ENCODE measurements at places on chromosomes 6 and 20.

- peak; percentile 25 for DNase-seq
Observed at GRCh38 chr6:132020138-132020581, 69.0 kb upstream of the CCN2 start.

DNA sequence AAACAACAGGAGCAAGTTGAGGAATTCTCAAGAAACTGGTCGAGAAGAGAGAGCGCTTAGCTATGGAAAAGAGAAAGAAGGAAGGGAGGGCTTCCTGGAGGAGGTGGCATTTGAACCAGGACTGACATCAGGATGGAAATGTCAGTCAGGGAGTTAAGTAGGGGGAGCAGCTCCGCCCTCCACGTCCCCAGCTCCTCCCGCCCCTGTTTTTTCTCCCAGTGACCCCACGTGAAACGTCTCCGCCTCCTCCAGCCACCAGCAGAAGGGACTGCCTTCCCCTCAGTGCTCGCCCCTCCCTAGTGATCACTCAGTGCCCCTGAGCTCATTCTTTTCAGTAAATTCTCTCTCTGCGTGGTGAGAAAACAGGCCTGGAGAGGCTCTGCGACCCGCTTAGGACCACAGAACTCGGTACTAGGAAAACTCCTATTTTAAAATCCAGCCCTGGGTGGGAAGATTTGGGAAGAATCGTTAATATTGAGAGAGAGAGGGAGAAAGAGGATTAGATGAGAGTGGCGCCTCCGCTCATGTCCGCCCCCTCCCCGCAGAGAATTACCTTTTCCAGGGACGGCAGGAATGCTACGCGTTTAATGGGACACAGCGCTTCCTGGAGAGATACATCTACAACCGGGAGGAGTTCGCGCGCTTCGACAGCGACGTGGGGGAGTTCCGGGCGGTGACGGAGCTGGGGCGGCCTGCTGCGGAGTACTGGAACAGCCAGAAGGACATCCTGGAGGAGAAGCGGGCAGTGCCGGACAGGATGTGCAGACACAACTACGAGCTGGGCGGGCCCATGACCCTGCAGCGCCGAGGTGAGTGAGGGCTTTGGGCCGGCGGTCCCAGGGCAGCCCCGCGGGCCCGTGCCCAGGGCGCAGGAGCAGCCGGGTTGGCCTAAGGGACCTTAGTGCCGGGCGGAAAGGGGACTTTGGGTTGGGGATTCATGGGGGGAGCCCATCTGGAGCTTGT lies 4.6 kb downstream of the HLA-DPB1 start:
- DNase-seq, result peak; percentile 35

DNA sequence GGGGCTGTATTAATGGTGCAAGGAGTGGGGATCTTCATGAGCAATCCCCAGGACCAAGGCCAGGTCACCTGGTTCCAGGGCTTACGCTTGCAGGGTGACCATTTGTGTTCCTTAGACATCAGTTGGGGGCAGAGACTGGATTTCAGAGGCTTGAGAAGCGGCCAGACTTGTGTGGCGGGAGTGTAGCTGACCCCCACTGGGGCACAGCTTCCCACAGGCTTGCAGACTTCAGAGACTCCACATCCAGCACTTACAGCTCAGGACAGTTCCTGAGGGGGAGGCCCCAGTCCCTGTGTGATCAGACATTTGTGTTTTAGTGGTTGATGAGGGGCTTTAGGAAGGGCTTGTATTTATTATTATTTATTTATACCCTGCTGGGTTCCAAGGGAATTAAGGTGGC lies 15.3 kb downstream of the TJAP1 start:
- DNase-seq, result no peak

DNA sequence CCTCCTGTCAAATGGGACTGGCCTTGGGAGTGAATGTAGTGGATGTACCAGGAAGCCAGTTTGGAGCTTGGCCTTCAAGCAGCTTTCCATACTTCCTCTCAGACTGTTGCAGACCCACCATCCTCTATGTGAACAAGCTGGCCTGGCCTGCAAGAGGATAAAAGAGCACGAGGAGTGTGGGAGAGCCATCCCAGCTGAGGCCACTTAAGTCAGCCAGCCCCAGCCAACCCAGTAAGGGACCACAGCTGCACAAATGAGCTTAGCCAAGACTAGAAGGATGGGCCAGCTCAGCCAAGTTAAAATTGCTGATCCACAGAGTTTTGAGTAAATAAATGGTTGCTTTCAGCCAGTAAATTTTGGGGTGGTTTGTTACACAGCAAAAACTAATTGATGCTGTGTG lies 156.9 kb upstream of the SOX4 start:
- no peak for DNase-seq

GRCh38 chr6:42514745-42515144 lies 49.1 kb upstream of the UBR2 start:
- DNase-seq, result no peak

DNA sequence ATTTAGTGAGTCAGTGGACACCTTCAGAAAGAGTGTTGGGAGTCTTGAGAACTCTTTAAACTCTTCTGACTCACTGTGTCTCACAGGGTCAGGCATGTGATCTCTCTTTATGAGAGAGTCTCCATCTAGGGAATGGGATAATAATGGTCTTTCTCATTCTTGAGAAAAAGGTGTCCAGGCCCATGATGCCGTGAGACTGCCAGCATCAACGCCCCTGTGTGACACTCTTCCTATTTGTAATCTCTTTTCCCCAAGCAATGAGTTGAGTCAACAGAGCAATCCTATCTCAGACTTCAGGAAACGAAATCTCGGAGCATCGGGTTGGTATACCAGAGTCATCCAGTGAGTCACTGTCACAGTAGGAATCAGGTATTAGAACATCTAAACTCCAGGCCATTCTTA lies 82.3 kb upstream of the BMP2 start:
- DNase-seq, result no peak

DNA sequence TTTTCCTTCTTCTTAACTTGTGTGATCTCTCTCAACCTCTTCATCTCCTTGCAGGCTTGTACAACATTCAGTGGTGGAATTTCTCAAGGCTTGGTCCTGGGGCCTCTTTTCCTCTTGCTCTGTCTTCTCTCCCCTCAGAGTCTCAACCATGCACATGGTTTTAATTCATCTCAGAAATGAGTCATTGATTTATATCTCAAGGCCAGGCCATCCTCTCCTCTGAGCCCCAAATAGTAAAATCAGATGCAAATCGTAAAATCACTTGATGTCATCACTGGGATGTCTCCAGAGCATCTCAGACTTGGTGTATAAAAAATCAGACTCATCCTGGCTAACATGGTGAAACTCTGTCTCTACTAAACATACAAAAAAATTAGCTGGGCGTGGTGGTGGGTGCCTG lies 85.0 kb downstream of the FNDC1 start:
- no peak for DNase-seq

DNA sequence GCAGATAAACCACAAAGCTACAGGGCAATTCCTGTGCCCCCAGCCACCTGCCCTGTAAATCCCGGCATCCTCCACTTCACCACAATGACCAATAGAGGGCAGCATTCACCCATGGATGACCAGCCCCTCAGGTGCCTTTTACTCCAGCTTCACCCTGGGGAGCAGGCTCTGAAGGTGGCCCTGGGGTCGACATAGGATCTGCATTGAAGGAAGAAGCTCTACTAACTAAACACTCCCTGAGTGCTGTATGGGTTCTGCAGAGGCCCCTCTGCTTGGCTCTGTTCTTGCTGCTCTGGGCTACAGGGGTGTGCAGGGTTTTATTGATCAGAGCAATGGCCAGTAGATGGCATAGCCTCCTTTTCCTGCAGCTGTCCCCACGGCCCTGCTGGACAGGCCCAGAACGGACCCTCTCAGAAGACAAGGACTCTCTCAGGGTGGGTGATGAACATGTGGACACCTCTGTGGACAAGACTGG lies 20.3 kb downstream of the CST4 start:
- DNase-seq, result no peak

GRCh38 chr20:19926591-19926990 lies 90.6 kb upstream of the NAA20 start:
- DNase-seq, result no peak

DNA sequence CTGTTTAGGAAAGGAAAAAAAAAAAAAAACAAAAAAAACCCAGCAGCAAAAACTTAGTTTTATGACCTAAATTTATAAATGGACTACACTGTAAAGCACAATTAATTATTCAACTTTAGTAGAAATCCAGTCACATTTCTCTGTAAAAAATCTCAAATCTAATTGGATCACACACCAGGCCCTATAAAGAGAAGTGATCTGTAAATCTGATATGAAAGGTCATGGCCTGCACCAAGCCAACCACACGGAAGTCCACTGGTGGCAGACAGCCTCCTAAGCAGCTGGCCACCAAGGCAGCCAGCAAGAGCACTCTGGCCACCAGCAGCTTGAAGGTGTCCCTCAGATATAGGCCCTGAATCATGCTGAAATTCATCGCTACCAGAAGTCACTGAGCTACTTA lies 131.6 kb downstream of the HFE start:
- no peak for DNase-seq

- peak; percentile 38 for DNase-seq
Observed at GRCh38 chr6:134176264-134176975, 124.0 kb upstream of the SLC2A12 start.

GRCh38 chr20:60171738-60172137 lies 213.5 kb downstream of the CDH26 start:
- DNase-seq, result no peak

DNA sequence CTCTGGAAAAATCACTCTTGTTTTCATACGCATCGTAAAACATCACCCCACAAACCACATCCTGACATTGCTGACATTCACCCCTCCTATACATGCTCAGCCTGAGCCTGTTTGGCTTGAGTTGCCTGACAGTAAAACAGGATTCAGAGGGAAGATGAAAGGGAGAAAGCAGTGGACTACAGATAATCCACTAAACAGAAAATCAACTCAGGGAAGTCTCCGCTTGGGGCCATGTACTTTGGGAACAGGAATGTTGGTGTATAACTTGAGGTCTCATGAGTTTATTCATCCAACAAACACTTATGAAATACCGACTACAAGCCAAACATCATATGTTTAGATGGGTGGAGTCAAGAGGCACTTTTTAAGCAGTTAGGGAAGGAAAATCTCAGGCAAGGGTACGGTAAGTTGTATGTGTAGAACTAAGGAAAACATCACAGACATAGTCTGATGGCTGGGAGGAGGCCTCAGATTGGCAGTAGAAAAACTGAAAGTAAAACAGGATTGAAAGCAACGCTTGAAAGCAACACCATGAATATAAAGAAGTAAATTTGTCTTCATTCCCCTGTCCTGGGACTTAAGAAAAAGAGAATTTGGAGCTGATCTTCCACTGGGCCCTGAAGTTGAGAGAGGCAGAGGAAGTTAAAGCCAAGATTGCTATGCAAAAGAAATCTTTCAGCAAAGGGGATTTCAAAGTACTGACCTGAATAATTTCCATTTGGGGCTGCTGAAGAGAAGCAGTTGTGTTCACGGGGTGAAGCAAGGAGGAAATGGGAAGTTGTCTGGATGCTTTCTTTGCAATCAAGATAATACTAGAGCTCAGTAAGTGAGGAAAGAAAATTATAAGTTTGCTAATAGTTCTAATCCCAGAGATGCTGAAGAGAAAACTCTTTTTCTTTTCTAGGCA lies 28.8 kb downstream of the PDE7B start:
- DNase-seq, result no peak

GRCh38 chr6:161066511-161066910 lies 74.9 kb downstream of the MAP3K4 start:
- no peak for DNase-seq

DNA sequence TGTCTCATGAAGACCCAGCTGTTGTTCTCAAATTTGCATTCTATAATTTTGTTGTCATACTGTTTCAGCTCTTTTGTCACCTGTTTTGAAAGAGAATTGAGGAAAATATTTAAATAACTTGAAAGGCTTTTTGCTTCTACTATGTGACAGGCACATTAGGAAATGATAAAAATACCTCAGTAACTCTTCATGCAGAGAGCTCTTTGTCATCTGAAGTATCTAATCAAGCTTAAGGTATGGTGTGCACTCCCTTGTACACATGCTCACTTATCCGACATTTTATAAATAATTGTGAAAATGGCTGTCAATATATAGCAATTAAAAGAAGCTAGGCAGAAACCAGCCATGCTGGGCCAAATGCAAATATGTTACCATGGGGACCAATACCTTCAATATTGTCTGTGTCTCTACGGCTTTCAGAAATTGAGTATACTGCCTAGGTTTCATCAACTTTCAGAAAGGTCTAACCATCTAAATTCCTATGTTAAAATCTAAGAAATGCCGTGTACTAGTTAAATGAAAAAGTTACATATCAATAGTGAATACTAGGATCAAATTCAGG lies 349.0 kb downstream of the RNGTT start:
- DNase-seq, result no peak

DNA sequence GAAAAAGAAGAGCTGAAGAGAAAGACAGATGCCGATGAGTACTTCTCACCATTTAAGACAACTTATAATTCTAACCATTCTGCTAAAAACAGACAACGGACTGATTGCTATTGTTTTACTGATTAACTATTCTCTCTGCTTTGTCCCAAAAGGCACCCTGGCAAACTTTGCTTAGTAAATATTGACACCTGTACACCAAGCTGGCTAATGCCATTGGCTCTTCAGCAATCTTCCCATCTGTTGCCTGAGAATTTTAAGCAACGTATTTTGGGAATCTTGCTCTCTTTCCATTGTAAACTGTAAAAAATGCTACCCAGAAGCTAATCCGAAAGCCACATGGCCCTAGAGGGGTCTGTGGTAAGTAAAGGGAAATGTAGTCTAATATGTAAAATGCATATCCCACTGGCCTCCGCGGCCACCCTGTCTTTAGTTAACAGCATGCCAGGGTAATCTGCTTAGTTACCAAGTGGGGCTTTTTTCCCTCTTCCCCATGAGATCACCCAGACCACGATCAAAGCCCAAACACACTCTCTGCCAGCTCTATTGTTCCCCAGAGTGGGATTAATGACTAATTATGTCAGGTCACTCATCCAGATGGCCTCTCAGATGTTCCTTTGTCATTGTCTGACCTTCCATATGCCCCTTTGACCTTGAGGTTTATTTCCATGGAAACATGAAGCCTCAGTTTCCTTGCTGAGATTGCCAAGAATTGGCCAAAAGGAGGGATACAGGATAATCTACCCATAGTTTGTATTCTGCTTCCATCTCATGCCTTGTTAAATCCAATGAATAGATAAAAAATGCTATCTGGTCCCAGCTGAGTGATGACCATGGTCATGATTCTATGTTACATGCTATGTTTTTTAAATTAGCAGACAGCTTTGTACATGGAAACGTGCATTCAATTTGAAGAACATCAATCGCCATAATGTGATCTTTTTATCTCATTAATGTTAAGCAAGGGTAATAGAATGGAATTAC lies 216.4 kb upstream of the MCHR2 start:
- DNase-seq, result no peak

DNA sequence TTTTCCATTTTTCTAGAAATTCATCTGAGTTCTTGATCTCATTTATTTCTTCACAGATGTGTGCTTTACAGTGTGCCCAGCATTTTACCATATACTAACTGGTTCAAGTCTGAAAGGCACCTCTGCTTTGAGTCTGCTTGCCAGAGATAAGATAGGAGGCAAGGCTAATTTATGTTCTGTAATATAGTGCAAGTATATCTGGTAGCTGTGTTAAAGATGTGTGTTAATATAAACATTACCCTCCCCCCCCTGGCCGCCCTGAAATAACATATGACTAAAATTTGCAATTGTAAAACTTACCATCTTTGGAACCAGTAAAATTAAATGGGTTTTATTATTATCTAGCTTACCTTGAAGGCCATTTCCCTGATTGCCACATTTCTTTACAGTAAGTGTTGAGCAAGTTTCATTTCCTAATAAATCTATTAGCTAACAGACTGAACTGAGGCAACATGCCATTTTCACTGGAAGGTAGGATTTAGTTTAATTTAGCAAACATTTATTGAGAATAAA lies 2.7 kb downstream of the FBXO9 start:
- no peak for DNase-seq

- DNase-seq, result no peak
Observed at GRCh38 chr6:42394881-42395620, 56.7 kb downstream of the TRERF1 start.

Measured in thoracic aorta (tissue), 2 donors.